ENCODE measurements at places on chromosomes 7 and 10.

- DNase-seq: no peak
These were observed 537.9 kb upstream of the FOXK1 start for GRCh38 chr7:4144172-4144701.

DNA sequence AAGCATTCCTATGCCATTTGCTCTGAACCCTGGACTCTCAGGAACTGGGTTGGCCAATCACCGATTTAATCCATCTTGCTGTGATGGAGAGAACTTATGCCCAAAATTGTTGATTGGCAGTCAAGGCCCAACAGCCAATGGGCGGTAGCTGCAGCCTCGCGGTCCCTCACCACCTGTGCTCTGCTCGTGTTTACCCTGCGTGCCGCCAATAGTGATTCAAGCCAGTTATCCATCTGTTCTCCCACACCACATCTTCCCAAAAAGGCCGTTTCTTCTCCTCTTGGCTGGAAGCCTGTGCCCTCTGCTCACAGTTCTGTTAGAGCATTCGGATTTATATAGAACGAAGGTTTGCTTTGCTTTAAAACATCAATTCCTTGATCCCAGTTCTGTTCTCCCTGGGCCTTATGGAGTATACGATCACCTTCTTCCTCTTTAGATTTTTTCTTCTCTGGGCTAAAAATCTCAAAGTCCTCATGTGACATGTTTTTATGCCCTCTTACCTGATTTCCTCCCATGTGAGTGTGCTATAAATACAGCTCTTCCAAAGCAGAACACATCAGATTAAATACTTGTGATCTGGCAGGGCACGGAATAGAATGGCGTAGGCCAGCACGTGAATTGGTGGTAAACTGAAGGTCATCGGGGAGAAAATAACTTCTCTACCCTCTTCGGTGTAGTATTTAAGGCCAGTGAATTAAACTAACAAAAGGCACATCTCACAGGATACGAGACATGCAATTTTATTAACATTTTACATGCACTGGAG lies 212.8 kb downstream of the NSUN6 start:
- no peak for DNase-seq

GRCh38 chr7:51731075-51731474 lies 414.5 kb upstream of the COBL start:
- peak; percentile 46 for DNase-seq

GRCh38 chr7:158077934-158078910 lies 509.4 kb downstream of the PTPRN2 start:
- no peak for DNase-seq

GRCh38 chr10:123990889-123991288 lies 99.3 kb upstream of the CPXM2 start:
- no peak for DNase-seq

DNA sequence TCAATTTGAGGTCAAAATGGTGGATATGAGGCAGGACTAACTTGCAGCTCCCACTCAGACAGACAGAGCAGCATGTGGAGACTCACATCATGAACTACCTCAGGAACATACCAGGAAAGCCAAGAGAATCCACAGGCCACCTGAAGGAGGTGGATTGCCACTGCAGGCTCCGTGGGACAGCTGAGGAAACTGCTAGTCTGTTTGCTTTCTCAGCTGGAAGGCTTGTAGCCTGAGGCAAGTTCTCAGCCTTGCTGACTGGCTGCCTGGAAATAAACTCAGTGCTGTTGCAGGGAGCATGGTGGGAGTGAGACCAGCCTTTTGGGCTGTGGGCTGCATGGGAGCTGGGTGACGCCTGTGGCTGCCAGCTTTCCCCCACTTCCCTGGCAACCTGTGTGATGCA lies 202.9 kb downstream of the ZNF248 start:
- DNase-seq: no peak

DNA sequence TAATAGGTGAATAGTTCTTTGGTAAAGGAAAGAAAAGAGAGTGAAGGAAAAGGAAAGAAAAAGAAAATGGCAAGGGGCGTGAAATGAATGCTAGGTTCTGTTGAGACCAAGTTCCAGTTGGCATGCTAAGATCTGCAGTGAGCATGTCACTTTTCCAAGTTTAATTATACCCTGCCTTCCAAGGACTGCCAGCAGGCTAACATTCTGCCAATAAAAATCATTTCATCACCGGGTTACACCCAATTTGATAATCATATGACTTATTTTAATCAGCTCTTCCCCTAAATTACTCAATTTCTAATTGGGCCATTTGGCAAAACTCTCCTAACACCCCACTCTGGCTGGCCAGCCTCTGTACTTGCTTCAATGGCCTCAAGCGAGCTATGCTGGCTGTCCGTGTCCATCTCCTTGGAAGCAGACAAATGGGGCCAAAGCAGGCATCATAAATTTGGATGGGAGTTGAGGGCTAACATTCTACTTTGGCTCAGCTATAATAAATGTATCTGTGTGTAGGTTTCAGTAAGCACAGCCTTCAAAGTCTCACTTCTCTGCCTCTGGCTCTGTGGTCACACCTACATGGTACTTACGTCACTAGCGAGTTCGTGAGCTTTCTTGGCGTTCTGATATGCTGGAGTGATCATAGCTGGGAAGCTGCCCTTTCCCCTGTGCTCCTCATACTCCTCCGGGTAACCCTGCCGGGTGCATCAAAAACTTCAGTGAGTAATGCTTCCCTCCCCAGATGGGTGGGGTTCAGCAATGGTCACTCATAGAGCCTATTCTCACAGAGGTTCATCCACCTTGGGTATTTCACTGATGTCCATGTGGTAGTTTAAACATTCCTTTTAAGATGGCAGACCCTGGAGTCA lies 17.3 kb downstream of the NRAP start:
- no peak for DNase-seq

DNA sequence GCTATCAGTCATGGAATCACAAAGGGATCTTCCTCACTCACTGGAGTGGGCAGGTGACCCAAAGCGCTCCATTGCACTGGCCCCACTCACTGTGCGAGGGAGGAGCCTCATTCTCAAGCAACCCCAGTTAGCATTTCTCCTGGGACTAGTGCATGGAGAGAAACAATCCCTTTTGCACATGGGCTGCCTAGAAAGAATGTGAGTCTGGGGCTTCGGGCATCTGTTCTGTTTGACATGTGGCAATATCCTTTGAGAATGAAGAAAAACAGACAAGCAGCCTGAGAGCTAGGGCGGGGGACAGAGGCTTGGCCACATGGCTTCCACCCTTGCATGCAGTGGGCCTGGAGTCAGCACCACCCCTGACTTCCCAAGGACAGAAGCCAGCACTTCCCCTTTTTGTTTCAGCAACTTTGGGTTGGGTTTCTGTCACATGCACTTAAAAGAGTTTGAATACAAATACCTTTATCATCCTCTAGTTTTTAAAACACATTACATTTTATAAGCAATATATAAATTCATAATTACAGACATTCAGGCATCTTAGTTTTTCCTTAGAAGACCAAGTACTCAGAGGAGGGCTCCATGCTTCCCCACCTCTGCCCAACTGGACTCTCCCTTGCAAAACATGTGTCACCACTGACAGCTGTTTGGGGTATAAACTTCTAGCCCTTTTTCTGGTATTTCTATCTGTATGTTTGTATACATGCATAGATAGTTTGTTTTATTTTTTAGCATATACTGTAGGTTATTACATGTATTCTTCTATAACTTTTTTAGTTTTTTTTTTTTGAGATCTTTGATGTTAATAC lies 73.8 kb downstream of the RBM20 start:
- no peak for DNase-seq

GRCh38 chr10:73093922-73094850 lies 2.5 kb downstream of the P4HA1 start:
- no peak for DNase-seq

- no peak for DNase-seq
These were observed 117.7 kb downstream of the CCNY start for GRCh38 chr10:35453855-35454532.

DNA sequence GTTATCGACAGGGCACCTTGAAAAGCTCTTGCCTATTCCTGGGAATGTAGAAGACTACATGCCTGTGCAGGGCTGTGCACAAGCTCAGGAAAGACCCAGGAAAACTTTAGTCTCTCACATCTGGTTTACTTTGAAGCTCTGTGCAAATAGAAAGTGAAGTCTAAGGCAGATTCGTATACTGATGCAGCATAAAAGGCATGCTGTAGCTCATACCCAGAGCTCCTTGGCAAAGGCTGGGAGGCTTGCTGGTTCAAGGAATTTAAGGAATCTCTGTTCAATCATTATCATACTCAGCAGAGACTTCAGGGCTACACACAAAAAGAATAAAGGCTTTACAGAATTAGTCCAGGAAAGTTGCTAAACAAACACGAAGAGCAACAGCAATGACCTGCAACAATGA lies 192.0 kb downstream of the OTUD1 start:
- DNase-seq: no peak

GRCh38 chr7:43625453-43625852 lies 42.5 kb downstream of the STK17A start:
- DNase-seq: no peak

DNA sequence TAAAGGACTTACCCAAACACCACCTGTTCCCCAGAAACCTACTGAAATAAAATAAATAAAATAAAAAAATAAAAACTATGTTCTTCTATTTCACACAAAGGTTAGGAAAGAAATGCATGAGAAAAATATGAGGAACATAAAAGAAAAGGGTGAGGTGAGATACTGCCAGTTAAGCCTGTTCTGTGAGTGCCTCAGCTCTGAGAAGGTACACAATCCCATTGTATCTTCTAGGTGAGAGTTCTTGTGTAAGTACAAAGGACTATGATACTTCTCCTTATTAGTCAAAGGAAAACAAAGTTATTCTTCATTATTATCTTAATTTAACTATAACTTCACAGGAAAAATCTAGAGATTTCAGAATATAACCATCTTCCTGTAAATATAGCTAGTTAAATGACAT lies 86.0 kb downstream of the ATE1 start:
- no peak for DNase-seq

DNA sequence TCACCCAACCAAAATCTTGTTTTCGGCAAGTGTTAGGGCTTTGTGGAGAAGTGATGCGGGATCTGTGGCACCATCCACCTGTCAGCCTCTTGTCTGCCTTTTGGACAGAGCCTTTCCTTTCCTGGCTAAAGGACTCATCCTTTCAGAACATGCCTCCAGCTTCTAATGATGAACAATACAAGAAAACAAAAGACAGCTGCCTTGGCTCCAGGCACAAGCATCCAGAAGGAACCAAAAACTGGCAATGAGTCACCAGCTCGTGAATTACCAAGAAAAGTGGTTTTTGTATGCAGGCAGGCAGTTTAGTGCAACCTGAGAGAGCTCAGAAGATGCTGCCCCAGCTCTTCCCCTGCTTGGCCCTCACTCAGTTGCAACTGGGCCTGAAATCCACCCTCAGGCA lies 84.6 kb upstream of the NAMPT start:
- DNase-seq: no peak

GRCh38 chr7:142804728-142805207 lies 34.0 kb downstream of the PRSS2 start:
- no peak for DNase-seq

GRCh38 chr10:5619362-5620211 lies 46.8 kb downstream of the ASB13 start:
- no peak for DNase-seq

DNA sequence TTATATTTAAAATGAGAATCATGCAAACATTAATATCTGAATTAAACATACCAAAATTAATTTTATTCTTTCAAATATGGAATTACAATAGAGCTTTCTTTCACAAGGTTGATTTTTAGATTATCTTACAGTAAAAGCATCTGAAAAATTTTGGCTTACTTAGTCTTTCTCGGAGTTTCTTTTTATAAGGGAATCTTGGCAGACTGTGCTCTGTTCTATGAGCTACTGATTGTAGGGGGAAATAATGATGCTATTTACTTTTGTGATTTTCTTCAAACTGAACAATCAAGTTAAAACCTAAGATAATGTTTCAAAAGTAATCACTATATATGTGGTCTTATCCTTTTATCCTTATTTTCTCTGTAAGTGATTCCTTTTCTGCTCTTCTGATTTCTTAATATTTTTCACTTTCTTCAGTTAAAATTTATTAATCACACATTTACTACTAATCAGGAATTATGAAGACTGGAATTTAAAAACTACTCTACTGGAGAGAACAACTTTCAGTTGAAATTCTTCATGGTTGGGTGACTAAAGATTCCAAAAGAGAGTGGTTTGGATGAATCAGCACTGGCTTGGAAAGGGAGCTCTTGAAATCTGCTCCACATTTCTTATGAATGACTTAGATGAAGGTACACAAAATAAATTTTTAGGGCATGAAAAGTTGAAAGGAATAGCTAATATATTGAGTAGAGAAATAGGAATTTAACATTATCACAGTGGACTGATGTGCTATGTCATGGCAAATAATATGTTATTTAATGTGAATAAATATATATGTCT lies 103.9 kb downstream of the PPP1R9A start:
- no peak for DNase-seq

DNA sequence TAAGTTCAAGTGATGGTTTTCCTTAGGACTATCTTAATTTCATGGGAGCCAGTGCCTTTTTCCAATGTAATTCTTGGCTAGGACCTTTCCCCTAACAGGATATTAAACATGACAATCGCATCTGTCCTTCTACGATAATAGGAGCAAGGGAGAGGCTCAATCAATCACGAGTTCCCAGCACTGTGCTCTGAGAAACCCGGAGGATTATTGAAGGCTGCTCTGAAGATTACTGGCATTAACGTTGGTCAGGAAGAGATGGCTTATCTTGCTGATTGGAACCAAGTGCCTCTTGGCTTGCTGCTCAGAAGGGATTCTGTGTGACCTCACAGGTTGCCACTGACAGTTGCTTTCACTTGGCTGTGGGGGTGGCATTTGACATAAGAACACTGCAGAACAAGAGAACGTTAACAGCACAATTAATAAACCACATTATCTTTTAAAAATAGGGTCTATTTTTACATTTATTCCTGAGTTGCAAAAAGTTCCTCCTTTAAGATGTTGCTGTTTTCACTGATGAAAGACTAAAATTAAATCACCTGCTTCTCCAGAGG lies 252.1 kb upstream of the TAC1 start:
- no peak for DNase-seq

DNA sequence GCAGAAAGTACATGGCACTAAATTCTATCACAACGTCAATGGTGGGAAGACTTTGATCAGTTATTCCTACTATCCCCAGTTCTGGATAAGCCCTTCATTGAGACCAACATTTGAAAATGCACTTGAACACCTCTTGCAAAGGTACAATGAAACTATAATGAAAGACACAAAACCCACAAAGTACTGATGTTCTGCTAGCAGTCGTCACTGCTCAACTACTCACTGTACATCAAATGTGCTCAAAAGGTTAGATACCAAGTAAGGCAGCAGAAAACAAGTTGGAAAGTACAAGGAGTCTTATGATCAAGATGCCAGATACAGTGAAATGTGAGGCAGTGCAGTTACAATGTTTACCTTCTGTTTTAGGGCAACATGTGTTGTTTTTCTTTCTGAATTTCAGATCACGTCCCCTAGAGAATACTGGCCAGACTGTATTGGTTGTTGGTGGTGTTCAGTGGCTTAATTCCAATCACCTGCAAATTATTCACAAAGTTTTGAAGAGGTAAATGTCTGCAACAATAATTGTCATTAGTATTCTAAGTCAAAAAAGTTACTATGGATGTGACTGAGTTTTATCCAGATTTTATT lies 62.4 kb upstream of the WNT16 start:
- DNase-seq: no peak

Data from H9 (cell line).